ENCODE measurements at places on chromosomes 1 and 21.

- H3K27me3 ChIP-seq = no peaks in the 10 kb centered on the region
- H3K27ac ChIP-seq = no peak overlapping the region
- H3K4me1 ChIP-seq = peaks cover 3% of the 10 kb centered on the region
- no peak overlapping the region for H3K4me3 ChIP-seq
- no peaks in the 10 kb centered on the region for H3K36me3 ChIP-seq
- no peak for DNase-seq
Observed at GRCh38 chr21:30717105-30717504, 1.5 kb downstream of the KRTAP21-3 start.

DNA sequence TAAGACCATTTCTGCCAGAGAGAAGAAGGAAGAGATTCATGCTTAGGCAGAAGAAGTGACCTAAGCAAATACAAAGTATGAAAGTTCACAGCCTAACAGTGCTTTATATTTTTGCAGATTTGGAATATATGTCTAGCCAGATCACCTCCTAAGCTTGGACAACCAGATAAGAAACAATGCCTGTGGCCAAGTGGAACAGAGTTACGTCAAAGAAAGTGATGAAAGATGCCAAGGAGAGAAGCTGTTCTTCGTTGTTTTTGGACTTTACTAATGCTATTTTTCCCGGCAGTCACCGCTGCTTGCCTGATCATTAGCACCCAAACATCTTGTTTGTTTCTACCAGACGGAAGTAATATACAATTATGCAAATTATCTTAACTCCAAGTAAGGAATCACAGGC lies 489.2 kb upstream of the C1orf87 start:
- H3K4me1 ChIP-seq = no peaks in the 10 kb centered on the region
- no peak for DNase-seq
- H3K27me3 ChIP-seq = no peaks in the 10 kb centered on the region
- H3K27ac ChIP-seq = no peak overlapping the region

GRCh38 chr1:110403805-110404204 lies 3.7 kb downstream of the LAMTOR5 start:
- H3K36me3 ChIP-seq = peaks cover 41% of the 10 kb centered on the region
- DNase-seq = no peak
- peaks cover 5% of the 10 kb centered on the region for H3K4me1 ChIP-seq
- no peak overlapping the region for H3K27ac ChIP-seq

DNA sequence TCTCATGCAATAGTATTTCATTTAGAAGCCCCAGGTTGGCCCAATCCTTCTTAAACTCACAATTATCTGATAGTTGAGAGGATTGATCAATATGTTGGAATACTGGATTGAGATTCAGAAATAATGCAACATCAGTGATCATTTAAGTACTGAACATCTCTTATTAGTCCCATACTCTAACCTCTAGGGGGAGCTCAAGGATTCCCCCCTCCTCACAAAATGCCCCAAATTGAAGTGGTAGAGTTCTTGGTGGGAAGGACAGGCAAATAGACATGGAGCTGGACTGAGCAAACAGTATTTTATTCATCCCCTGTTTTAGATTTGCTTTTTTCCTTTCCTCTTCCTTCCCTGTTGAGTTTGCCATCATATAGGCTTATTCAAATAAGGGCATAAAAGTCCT lies 62.8 kb downstream of the NGF start:
- H3K4me1 ChIP-seq = no peaks in the 10 kb centered on the region
- no peaks in the 10 kb centered on the region for H3K36me3 ChIP-seq
- peak; percentile 60 for DNase-seq
- no peak overlapping the region for H3K4me3 ChIP-seq

- H3K27me3 ChIP-seq = no peaks in the 10 kb centered on the region
- H3K27ac ChIP-seq = no peak overlapping the region
- H3K4me1 ChIP-seq = peaks cover 22% of the 10 kb centered on the region
- no peaks in the 10 kb centered on the region for H3K36me3 ChIP-seq
- no peak overlapping the region for H3K4me3 ChIP-seq
- no peak for DNase-seq
Observed at GRCh38 chr1:98277118-98277517, 356.3 kb upstream of the DPYD start.

- no peaks in the 10 kb centered on the region for H3K4me1 ChIP-seq
- no peaks in the 10 kb centered on the region for H3K36me3 ChIP-seq
- no peak overlapping the region for H3K27ac ChIP-seq
- H3K27me3 ChIP-seq = no peaks in the 10 kb centered on the region
- no peak for DNase-seq
Observed at GRCh38 chr1:45478121-45478814, 12.7 kb downstream of the TESK2 start.

DNA sequence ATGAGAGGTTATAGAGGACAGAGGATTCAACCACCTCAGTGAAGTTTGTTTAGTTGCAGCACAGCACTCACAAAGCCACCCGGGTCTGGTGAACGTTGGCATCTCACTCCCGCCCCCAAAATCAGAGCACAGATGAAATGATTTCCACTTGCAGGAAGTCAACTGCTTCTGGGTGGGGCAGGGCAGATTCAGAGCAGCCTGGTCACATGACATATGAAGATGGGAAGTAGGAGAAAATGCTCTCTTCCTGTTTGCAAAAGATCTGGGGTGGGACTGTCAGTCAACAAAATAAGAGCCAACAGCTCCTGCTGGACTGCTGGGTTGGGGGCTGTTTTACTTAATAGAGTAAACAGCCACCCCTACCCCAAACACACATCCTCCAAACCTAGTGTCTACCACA lies 43.2 kb downstream of the LRRC71 start:
- peaks cover 11% of the 10 kb centered on the region for H3K36me3 ChIP-seq
- H3K27ac ChIP-seq = no peak overlapping the region
- no peaks in the 10 kb centered on the region for H3K4me1 ChIP-seq
- no peak overlapping the region for H3K4me3 ChIP-seq
- no peaks in the 10 kb centered on the region for H3K27me3 ChIP-seq

- DNase-seq = no peak
- H3K4me1 ChIP-seq = no peaks in the 10 kb centered on the region
- no peaks in the 10 kb centered on the region for H3K36me3 ChIP-seq
- H3K4me3 ChIP-seq = no peak overlapping the region
- no peak overlapping the region for H3K27ac ChIP-seq
- H3K27me3 ChIP-seq = no peaks in the 10 kb centered on the region
Observed at GRCh38 chr1:155485945-155486344, 76.7 kb downstream of the ASH1L start.

DNA sequence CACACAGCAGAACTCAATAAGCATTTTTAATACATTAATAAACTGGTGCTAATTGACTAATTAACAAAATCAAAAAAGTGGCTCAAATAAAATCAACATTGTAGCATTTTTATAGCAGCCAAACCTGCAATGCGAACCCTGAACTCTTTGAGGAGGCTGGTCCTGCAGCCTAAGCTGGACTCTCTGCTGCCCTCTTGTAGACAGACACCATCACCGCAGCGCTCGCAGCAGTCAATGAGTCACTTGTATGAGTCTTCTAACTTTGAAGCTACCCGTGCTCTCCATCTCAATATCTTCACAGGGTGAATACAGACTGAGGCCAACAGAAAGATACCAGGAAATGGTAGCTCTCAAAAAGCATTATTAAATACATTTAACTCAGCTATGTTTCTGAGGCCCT lies 9.7 kb upstream of the KRTAP7-1 start:
- H3K27ac ChIP-seq = no peak overlapping the region
- no peak overlapping the region for H3K4me3 ChIP-seq
- no peaks in the 10 kb centered on the region for H3K27me3 ChIP-seq
- peak; percentile 82 for DNase-seq

GRCh38 chr1:233364026-233364425 lies 36.5 kb downstream of the MAP3K21 start:
- H3K27me3 ChIP-seq = no peaks in the 10 kb centered on the region
- no peak overlapping the region for H3K27ac ChIP-seq
- peaks cover 29% of the 10 kb centered on the region for H3K4me1 ChIP-seq

GRCh38 chr1:212432272-212432660 lies 454 bp upstream of the NENF start:
- H3K27ac ChIP-seq = no peak overlapping the region
- H3K4me1 ChIP-seq = peaks cover 16% of the 10 kb centered on the region
- no peaks in the 10 kb centered on the region for H3K36me3 ChIP-seq

GRCh38 chr1:1063945-1064831 lies 9.9 kb downstream of the RNF223 start:
- no peak overlapping the region for H3K4me3 ChIP-seq
- peaks cover 39% of the 10 kb centered on the region for H3K27me3 ChIP-seq
- H3K4me1 ChIP-seq = peaks cover 11% of the 10 kb centered on the region
- no peaks in the 10 kb centered on the region for H3K36me3 ChIP-seq
- peak; percentile 80 for DNase-seq

- no peak overlapping the region for H3K4me3 ChIP-seq
- H3K4me1 ChIP-seq = peaks cover 10% of the 10 kb centered on the region
- DNase-seq = no peak
- H3K27ac ChIP-seq = no peak overlapping the region
Observed at GRCh38 chr1:66732407-66733166, 19.7 kb upstream of the DYNLT5 start.

- peaks cover 14% of the 10 kb centered on the region for H3K4me1 ChIP-seq
- no peak overlapping the region for H3K27ac ChIP-seq
- H3K36me3 ChIP-seq = no peaks in the 10 kb centered on the region
- H3K4me3 ChIP-seq = no peak overlapping the region
- H3K27me3 ChIP-seq = peaks cover 51% of the 10 kb centered on the region
Observed at GRCh38 chr1:228737601-228738041, 2.3 kb downstream of the RHOU start.

DNA sequence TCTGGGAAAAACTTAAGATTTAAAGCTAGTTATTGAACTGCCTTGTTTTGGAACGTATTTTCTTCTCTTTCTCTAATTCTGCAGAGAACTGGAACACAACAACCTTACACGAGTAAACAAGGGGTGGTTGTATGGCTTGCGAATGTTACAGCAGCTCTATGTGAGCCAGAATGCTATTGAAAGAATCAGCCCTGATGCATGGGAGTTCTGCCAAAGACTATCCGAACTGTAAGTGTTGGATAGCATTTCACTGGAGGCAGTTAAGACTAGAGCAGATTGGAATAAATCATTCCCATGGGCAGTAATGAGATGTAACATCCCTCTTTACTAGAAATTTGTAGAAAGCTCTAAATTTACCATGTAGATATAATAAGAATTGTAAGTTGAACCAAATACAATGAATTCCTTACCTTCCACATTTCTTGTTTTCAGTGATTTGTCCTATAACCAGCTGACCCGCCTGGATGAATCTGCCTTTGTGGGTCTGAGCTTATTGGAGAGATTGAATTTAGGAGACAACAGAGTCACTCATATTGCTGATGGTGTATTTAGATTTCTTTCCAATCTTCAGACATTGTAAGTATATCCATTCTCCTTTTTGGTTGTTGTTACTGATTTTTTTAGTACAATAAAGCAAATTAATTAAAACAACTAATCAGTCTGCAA lies 22.9 kb downstream of the LRIG2 start:
- 0 out of 2 replicates have a peak overlapping the region, but pooled peaks have one; percentile 20 for H3K27ac ChIP-seq
- no peak overlapping the region for H3K4me3 ChIP-seq
- H3K4me1 ChIP-seq = no peaks in the 10 kb centered on the region
- no peaks in the 10 kb centered on the region for H3K27me3 ChIP-seq
- no peak for DNase-seq

DNA sequence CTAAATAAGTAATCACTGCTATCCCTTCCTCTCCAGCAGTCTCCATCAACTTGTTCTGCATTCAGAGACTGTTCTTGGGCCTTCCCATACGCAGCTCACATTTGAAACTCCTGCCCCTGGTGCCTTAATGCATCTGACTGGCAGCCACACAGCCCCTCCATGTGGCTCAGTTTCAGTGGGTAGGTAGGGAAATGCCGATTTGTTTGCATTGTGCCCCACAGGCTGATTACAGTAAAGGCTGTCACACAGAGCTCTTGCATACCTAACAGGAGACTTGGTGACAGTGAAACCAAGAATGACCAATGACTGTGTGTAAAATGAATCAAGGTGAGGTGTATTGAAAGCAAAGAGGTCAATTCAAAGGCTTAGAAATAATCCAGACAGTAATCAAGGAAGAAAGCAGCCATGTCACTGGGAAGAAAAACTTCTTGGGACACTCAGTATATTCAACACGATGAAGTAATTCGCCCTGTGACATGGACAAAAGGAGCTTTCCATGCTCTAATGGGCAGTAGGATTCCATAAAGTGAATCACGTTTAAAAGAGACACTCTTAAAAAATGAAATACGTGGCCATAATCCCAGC lies 12.7 kb upstream of the B3GALNT2 start:
- no peak overlapping the region for H3K4me3 ChIP-seq
- H3K27me3 ChIP-seq = no peaks in the 10 kb centered on the region
- H3K36me3 ChIP-seq = no peaks in the 10 kb centered on the region
- H3K27ac ChIP-seq = no peak overlapping the region

DNA sequence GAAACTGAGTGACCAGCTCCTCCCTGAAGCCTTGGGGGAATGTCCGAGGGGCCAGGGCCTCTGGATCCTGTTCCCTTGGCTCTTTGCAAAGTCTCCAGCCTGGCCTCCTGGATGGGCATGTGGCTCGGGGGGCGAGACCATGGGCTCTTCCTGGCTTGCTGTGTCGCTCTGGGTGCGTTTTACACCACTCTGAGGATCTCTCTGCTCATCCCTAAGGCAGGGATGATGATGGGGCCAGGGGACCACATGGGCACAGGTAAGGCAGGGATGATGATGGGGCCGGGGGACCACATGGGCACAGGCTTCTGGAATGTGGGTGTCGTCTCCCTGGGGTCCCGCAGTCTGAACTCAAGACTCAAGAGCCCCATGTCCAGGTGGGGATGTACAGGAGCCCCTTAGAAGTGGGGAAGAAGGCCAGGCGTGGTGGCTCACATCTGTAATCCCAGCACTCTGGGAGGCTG lies 17.7 kb downstream of the TP73 start:
- no peak for DNase-seq
- H3K27me3 ChIP-seq = no peaks in the 10 kb centered on the region
- H3K36me3 ChIP-seq = no peaks in the 10 kb centered on the region
- H3K4me1 ChIP-seq = peaks cover 4% of the 10 kb centered on the region

- H3K27ac ChIP-seq = no peak overlapping the region
- H3K4me1 ChIP-seq = peaks cover 16% of the 10 kb centered on the region
- H3K36me3 ChIP-seq = no peaks in the 10 kb centered on the region
- no peaks in the 10 kb centered on the region for H3K27me3 ChIP-seq
Observed at GRCh38 chr21:33980276-33980916, 64.8 kb upstream of the ATP5PO start.
